ENCODE measurements at places on chromosomes 5 and 9.

DNA sequence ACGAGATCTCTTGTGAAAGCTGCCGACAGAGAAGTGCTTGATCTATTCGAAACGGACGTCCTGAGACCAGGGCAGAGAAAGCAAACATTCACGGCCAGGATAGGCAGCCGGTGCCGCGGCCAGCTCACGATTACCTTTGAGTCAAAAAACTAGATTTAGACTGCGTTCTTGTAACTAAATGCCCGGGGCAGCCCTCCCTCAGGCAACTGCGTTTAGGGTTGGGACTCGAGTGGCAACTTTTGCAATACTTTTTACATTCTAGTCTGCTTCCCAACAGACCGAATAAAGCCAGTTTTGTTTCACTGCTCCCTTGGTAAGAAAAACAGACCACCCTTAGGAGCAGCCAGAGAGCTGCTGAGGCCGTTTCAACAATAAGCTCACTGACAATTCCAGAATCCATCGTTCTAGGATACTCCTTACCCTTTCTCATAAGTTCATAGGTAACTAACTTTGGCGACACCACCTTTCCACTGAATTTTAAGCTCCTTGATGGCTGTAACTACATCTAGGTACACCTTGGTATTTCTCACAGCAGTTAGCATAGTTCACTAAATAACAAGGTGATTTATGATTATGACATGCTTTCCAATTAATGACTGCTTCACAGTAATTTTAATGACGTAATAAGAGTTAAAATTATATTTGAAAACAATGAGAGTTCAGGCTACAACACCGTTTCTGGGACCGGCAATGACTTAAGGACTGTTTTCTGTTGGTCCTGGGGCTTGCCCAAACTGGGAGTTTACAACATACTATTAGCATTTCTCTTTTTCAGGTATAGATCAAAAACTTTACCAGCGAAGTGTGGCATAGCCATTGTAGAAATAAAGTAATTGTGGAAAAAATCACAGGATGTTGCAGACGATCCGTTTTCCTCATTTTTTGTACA is 899 bp upstream of the RAPGEF6 start:
- DNase-seq: peak; percentile 71

- no peak for DNase-seq
Measured at GRCh38 chr5:129003232-129003631, 37.9 kb downstream of the SLC27A6 start.

DNA sequence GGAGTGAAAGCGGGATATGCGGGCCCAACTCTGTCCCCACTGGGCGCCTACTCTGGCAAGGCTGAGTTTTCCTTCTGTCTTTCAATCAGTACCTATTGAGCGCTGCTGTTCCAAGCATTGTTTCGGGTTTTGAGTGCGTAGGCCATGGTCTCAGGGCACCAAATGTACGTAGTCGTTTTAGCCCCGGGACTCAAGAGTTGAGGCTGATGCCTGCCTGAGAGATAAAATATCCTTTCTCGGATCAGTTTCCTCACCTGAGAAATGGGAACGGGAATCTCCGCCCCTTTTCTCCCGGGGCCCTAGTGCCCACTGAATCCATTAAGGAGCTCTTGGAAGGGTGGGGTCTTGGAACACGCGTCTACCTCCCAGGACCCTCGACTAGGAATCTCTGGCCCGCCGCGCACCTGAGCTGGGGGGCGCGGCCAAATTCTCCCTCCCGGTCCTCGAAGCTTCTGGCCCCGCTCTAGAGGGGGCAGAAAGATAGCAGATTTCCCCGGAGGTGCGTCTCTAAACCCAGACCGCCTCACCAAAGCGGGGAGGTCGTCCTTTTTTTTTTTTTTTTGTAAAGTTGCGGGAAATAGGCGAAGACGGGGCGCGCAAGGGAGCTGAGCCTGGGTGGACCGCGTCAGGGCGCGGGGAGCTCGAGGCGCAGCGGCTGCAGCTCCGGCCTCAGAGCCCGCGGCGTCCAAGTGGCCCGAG is 494 bp upstream of the CXXC5 start:
- DNase-seq: no peak

- DNase-seq: peak; percentile 2
Measured at GRCh38 chr9:82333671-82334070, 345.1 kb downstream of the SPATA31D1 start.

DNA sequence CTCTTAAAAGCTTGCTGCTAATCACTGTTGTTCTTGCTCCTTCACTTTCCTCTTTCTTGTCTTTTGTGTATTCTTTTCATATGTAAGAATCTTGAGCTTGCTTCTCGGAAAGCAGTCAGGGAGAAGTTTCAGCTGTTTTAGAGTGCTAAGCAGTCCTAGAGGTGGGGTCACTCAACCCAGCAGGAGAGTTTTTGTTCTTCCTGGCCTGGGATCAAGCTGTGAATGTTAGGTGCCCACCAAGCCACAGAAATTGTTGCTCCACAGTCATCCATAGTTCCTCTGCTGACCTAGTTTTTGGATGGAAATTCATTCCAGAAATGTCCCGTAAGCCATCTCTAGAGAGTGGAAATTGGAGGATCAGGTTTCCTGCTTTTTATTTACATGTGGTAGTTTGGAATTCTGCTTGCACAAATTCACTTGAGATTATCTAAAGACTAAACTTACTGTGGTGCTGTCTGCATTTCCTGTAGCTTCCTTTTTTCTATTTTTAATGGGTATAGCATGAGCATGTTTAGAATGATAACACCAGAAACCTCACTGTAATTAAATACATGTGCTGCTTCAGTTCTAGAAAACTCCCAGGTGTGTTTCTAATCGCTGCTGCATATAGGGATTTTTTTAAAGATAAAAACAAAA is 108.7 kb downstream of the MAST4 start:
- DNase-seq: peak; percentile 36

DNA sequence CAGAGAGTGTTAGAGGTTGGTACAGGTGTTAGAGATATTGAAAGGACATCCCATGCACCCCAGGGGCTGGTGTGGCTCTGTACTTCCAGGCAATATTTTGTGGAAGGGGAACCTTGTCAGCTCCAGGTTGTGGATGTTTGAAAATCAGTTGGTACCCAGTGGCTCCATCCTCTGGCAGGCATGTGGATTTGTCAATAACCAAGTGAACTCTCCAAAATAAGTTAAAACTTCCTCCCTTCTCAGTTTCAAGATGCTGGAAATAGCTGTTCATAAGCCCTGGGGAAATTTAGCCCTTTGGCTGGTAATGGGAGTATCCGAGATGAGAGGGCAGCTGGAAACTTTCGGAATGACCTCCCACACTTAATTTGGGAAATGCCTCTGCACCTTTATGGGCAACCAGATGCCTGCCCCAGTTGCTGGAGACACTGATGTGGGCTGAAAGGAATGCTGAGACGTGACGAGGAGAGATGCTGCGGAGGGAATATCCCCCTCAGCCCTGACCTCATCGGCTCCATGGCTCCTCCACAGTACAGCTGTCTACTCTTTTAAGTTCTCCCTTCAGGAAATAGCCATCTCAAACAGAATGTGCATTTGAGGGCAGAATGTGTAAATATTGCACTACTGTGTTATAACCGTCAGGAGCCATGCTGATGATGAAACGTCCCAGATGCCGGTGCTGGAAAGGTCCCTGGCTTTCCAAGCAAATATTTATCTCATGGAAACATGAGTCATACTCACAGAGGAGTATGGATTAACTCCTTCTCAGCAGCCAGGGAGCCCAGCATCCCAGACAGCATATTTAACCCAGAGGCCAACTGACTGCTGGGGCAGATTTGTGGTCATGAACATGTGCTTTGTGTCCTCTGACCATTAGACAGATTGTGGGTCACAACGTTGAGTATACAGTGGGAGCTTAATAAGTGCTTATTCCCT is 29.5 kb downstream of the TGFBI start:
- peak; percentile 97 for DNase-seq

All from DMS53 (cell line).